Fibroblast of skin of back (primary cell): ENCODE measurements at places on chromosomes 2 and 18.

DNA sequence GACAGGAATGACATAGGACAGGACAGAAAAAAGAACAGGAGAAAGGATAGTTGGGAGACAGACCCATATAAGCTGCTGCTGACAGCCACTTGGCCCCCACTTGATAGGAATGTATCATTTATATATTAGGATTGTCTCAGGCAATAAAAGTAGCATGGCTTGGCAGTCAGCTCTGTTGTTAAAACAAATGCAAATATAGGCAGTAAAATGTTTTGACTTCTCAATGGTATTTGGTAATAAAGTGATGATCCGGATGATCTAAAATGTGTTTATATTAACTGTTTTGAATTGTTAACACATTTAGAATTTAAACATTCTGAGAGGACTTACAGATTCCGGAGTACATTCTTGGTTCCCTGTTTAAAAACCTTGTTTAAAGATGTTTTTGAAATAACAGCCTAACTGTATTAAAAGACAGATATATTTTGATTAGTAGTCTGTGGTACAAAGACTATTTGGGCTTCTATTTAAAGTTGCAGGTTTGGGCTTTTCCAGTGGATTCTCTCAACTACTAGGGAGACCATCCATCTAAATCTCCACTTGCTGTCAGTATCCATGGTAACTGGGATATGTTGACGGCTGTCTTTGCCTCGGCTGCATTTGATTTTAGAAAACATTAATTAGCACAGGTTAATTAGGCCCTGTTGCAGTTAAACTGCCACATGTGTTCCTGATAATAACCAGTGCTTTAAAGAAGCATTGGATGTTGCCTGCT, 147.6 kb downstream of the ESCO1 start:
- no peak for DNase-seq

- no peak for DNase-seq
Observed at GRCh38 chr2:134463699-134464022, 209.8 kb downstream of the MGAT5 start.

GRCh38 chr2:218894880-218895157, 14.2 kb downstream of the WNT10A start:
- no peak for DNase-seq

DNA sequence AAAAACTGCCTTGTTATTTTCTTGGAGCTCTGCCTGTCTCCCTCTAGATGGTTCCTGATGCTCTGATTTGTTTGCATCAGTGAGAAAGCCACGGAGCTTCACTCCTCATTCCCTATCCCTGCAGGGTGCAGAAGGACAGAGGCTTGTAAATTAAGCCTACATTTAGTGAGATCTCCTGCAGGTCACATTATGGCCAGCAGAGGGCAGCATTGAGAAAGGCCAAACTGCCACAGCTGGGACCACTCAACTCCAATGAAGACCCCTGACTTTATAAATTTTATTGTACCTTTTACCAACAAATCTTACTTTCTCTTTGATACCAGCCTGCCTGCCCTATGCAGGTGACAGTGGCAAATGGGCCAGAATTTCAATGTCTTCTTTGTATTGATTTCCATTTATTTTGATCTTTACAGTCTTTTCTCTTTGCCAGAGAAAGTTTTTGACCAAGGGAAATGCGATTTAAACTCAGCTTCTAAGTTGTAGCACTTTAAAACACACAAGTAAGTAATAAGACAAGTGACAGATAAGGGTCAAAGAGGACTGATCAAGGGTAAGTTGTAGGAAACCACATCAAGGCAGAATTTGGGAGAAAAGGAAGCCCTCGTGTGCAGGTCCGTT, 1029.1 kb upstream of the KLHL29 start:
- peak; percentile 16 for DNase-seq

GRCh38 chr2:219968685-219969345, 341.4 kb downstream of the SLC4A3 start:
- no peak for DNase-seq

- DNase-seq: no peak
Observed at GRCh38 chr2:209091056-209091455, 332.8 kb upstream of the MAP2 start.

GRCh38 chr2:102028470-102028869, 36.7 kb downstream of the IL1R2 start:
- peak; percentile 35 for DNase-seq

- no peak for DNase-seq
Observed at GRCh38 chr2:164937864-164938401, 17.4 kb downstream of the SLC38A11 start.

DNA sequence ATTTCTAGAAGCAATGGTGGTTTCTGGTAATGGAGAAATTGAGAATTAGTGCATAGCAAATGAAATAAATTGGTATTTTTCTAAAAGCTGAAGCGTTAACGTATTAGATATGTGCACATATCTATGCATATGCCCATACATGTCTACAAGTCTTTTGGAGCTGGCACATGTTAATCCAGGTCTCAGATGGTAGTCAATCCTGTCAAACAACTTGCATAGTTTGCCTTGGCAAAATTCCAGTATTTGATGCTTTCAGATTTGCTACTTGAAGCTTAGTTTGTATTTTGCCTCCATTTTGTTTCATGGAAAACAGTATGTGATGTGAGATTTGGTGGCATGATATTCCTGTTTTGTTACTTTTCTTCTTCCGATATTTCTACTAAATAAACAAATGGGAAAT, 304.6 kb downstream of the PARD3B start:
- no peak for DNase-seq

- DNase-seq: no peak
Observed at GRCh38 chr2:161988589-161988988, 85.4 kb downstream of the DPP4 start.

DNA sequence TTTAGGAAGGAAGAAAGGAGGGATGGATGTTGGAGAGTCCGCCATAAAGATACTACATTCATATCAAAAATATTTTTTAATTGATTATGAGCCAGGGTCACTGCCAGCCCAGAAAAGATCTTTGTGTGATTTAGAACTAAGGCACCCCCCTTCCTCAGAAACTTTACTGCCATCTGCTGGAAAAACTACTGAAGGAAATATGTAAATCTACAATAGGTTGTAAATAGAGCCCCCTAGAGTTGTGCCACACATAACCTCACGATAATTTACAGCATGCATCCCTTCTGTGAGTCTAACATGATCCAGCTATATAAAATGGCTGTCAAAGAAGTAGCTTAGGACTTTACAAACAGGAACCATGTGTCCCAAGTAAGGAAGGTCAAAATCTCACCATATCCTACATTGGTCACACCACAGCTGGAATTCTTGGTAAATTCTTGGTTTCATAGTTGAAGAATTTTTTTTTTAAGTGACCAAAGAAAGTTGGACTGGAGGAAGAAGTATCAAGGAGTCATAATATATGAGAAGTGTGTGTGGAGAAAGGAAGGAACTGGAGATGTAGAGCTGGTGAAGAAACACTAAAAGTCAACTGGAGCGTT, 152.5 kb downstream of the CYP26B1 start:
- DNase-seq: peak; percentile 46

DNA sequence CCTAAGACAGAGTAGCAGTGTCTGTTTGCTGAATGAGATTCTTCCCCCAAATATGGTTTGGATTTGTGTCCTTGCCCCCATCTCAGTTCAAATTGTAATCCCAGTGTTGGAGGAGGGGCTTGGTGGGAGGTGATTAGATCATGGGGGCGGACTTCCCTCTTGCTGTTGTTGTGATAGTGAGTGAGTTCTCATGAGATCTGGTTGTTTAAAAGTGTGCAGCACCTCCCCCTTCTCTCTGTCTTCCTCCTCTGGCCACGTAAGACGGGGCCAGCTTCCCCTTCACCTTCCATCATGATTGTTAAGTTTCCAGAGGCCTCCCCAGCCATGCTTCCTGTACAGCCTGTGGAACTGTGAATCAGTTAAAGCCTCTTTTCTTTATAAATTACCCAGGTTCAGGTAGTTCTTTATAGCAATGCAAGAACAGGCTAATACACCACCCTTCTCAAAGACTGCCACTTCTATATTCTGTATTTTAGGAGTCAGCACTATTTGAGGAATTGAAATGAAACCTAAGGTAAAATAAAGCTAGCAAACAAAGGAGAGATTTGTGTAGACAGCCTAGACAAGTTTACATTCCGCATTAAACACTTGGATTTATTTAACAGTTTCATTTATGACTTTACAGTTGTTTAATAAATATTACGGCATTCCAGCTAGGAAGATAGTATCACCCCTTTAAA, 21.6 kb downstream of the FBXO36 start:
- DNase-seq: no peak

- DNase-seq: no peak
Observed at GRCh38 chr2:127985026-127985734, 42.7 kb downstream of the SAP130 start.

DNA sequence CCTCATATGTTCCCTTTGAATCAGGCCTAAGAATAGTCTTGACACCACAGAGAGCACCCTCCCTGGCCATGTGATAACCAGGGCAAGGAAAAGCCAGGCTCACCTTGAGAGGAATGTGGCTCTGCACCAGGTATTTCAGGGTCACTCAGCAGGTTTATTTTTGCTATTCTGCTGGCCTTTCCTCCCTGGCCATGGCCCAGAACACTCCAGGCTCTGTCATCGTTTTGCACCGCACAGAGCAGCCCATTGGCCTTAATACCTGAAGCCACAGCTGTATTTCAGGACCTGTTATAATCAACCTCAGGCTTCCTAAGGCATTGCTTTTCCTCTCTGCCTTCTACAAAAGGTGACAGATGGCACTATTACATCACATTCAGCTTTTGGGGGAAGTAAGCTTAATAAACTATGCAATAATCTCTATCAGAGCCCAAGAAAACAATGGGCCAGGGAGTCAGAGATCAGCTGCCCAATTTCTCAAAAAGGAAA, 668.3 kb downstream of the IRS1 start:
- DNase-seq: no peak

- no peak for DNase-seq
Observed at GRCh38 chr2:153986488-153987229, 114.9 kb downstream of the GALNT13 start.

- peak; percentile 23 for DNase-seq
Observed at GRCh38 chr2:239227661-239228371, 173.0 kb downstream of the HDAC4 start.
